ENCODE measurements at places on chromosomes 5 and 9.

DNA sequence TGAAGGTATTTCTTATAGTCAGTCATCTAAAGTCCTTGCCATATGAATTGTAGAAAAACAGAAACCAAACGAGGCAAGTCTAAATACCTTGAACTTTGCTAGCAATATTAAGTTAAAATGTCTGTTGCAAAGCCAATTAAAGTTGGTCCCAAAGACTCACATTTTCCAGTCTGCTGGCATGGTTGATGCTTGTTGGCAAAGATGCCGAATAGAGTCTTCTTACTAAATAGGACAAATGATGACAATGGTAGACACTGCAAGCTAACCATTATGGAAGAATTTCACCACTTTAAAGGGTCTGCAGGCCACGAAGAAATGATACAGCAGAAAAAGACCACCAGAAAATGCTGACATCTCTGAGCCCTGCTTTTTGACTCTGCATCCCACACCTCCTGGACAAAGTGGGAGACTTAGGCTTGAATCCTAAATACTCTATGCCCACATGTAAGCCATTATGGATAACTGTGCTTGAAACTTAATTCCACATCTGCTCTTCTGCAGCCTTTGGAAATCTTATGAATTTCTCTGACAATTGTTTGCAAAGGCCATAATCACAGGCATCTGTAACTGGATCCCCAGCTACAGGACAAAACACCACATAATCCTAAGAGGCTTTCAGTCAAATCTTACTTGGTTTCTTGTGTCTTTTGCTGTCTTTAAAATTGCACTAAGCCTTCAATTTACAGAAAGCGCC is 61.3 kb downstream of the LHFPL2 start:
- no peaks in the 10 kb centered on the region for H3K27me3 ChIP-seq
- peaks cover 52% of the 10 kb centered on the region for H3K36me3 ChIP-seq
- H3K4me3 ChIP-seq = no peak overlapping the region
- DNase-seq = no peak
- peaks cover 3% of the 10 kb centered on the region for H3K4me1 ChIP-seq

DNA sequence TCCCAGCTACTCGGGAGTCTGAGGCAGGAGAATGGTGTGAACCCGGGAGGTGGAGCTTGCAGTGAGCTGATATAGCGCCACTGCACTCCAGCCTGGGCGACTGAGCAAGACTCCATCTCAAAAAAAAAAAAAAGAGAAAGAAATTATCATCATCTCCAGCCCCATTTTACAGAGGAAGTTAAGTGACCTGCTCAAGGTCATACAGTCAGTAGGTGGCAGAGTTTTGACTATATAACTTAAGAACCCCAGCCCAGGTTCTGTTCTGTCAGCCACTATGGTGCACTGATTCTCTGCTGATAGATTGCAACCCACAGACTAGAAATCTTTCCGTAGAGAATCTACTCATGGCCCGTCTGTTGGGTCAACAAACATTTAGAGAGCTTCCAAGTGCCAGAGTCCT is 25.7 kb upstream of the DENND1A start:
- no peaks in the 10 kb centered on the region for H3K36me3 ChIP-seq
- H3K27me3 ChIP-seq = no peaks in the 10 kb centered on the region
- no peak overlapping the region for H3K27ac ChIP-seq
- no peak for DNase-seq
- no peaks in the 10 kb centered on the region for H3K4me1 ChIP-seq

GRCh38 chr5:95365302-95366095 is 25.7 kb upstream of the FAM81B start:
- H3K36me3 ChIP-seq = peaks cover 15% of the 10 kb centered on the region
- H3K4me3 ChIP-seq = no peak overlapping the region
- H3K27ac ChIP-seq = no peak overlapping the region
- no peaks in the 10 kb centered on the region for H3K4me1 ChIP-seq

DNA sequence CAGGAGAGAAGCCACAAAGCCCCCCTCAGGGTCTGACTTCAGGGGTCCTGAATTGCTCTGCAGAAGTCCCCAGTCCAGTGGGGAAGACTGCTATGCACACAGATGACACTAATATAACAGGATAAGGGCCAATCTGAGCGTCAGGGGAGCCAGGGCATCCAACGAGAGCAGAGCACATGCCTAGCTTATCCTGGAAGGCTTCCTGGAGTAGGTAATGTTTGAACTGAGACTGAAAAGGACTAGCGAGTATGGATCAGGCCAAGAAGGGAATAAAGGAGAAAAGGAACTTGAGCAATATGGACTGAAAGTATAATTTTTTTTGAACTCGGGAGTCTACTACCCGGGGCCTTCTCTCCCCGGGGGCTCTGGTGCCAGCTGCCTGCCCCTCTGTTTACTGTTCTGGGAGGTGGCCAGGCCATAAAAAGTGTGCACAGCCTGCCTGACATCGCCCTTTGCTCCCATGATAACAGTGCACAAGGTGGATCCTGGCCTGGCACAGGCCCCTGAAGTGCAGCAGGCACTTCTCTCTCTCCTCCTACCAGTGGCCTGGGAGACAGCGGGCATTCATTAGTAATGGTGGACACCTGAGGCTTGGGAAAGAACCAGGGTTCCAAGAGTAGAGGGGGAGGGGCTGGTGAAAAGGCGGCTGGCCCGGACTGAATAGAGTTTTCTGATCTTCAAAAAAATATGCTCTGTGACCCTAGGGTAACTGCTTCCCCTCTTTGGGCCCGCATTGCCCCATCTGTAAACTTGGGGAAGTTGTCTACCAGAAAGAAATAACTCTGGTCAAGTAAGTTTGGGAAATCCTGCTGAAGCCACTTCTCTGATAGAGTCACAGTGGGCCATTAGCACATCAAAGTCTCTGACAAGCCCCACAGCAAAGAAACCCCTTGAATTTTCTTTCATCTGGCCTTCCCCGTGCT is 4.6 kb upstream of the SLC6A7 start:
- H3K27me3 ChIP-seq = peaks cover 29% of the 10 kb centered on the region
- peaks cover 5% of the 10 kb centered on the region for H3K4me1 ChIP-seq
- no peak overlapping the region for H3K4me3 ChIP-seq
- no peak overlapping the region for H3K27ac ChIP-seq
- no peak for DNase-seq

DNA sequence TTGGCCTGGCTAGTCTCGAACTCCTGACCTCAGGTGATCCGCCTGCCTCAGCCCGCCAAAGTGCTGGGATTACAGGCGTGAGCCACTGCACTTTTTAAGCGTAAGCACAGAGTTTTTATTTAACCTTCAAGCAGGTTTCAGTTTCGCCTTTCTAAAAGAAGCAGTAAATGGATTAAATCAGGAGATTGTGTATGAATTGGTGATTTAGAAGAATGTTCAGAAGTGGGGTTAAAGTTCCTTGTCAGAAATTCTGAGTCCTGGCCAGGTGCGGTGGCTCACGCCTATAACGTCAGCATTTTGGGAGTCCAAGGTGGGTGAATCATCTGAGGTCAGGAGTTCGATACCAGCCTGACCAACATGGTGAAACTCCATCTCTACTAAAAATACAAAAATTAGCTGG is 12.2 kb downstream of the HSPA4 start:
- H3K27ac ChIP-seq = no peak overlapping the region
- no peaks in the 10 kb centered on the region for H3K27me3 ChIP-seq
- no peak overlapping the region for H3K4me3 ChIP-seq
- H3K36me3 ChIP-seq = peaks cover 47% of the 10 kb centered on the region
- DNase-seq = no peak

DNA sequence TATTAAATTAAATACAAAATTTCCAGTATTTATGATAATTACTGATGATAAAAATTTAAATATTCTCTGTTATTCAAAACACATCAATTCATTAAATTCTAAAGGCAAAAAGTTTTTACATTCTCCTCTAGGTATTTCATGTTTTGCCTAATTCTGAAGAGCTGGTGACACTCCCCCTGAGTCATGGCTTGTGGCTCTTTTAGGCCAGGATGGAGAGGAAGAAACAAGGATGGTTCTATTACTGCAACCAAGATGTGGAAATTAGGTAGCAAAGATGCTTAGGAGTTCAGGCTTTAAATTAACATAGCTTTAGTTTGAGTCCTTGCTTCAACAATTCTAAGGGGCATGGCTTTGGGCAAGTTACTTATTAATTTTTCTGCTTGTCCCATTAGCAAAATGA is 1295.8 kb downstream of the EFNA5 start:
- no peak overlapping the region for H3K4me3 ChIP-seq
- no peak for DNase-seq
- H3K27me3 ChIP-seq = no peaks in the 10 kb centered on the region
- peaks cover 3% of the 10 kb centered on the region for H3K36me3 ChIP-seq
- no peaks in the 10 kb centered on the region for H3K4me1 ChIP-seq

- H3K27me3 ChIP-seq = no peaks in the 10 kb centered on the region
- H3K4me3 ChIP-seq = no peak overlapping the region
- H3K4me1 ChIP-seq = no peaks in the 10 kb centered on the region
- DNase-seq = no peak
- H3K27ac ChIP-seq = no peak overlapping the region
- no peaks in the 10 kb centered on the region for H3K36me3 ChIP-seq
Observed at GRCh38 chr9:82209797-82210470, 221.4 kb downstream of the SPATA31D1 start.

DNA sequence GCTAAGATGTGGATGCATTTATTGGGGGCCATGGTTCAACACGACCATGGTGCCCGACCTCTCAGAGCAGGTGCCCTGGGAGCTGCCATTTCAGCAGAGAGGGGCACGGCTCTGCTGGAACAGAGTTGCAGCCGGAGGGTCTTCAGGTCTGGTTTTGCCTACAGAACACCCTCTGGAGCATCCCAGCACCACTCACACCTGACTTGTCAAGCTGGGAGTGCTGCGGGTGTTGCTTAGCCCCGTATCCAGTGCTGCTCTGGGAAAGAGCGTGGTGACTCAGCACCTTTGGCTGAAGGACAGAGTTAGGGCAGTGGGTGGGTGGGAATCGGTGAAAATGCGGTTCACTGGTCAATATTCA is 36.5 kb upstream of the IRX4 start:
- H3K4me3 ChIP-seq = no peak overlapping the region
- H3K36me3 ChIP-seq = no peaks in the 10 kb centered on the region
- H3K27ac ChIP-seq = no peak overlapping the region
- no peaks in the 10 kb centered on the region for H3K4me1 ChIP-seq

DNA sequence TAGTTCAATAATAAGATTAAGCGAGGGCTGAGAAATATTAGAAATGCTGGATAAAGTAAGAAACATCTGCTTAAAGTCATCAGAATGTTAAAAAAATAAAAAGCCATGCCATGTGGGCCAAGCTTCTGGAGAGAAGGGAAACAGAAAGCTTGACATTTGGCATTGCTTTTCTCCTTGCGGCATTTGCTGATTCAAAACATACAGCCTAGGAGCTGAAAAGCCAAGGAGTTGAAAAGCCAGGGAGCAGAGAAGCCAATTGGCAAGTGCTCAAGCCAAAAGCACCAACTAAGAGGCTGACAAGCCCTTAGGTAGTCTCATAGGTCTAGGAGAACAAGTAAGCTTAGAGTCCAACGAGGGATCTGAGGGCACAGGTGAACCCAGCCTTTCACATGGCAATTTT is 754.3 kb downstream of the TLE4 start:
- H3K4me3 ChIP-seq = no peak overlapping the region
- no peak for DNase-seq
- H3K36me3 ChIP-seq = no peaks in the 10 kb centered on the region
- no peak overlapping the region for H3K27ac ChIP-seq
- H3K4me1 ChIP-seq = no peaks in the 10 kb centered on the region

- H3K36me3 ChIP-seq = peaks cover 43% of the 10 kb centered on the region
- peak; percentile 93 for DNase-seq
- peak overlapping the region; percentile 67 for H3K27ac ChIP-seq
- H3K4me1 ChIP-seq = no peaks in the 10 kb centered on the region
- peak overlapping the region; percentile 35 for H3K4me3 ChIP-seq
Observed at GRCh38 chr5:82274343-82275211, 3.6 kb downstream of the RPS23 start.

DNA sequence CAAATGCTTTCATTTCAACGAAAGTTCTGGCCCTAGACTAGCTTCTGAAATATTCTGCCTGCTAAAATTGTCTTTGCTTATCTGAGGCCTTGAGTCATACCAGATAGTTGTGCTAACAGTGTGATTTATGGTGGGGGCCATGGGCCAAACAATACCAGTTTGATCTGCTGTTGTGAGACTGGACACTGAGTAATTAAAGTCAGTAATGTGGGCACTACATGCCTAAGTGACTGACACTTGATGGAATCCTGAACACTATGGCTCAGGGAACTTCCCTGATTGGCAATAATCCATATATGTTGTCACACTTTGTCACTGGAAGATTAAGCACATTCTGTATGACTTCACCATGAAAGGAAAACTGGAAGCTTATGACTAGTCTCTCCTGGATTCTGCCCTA is 127.6 kb upstream of the CYLC2 start:
- no peak for DNase-seq
- H3K36me3 ChIP-seq = no peaks in the 10 kb centered on the region
- H3K27me3 ChIP-seq = no peaks in the 10 kb centered on the region
- no peak overlapping the region for H3K27ac ChIP-seq

DNA sequence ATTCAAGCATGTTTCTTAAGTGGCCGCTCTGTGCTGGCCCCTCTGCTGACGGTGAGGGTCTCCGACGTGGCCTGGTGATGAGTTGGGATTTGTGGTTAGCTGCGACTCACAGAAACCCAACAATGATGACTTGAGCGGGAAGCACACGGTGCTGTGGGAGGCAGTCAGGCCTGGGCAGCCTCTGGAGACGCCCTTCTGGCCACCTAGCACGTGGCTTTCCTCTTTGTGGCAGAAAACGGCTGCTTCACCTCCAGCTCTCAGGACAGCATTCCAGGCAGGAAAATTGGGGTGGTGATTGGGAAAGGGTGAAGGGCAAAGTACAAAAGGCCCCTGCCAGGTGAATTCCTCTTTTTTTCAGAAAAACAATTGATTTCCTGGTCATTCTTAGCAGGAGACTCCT is 17.5 kb upstream of the IER5L start:
- H3K27me3 ChIP-seq = no peaks in the 10 kb centered on the region
- no peak for DNase-seq
- no peak overlapping the region for H3K27ac ChIP-seq
- H3K36me3 ChIP-seq = no peaks in the 10 kb centered on the region

- no peaks in the 10 kb centered on the region for H3K4me1 ChIP-seq
- no peaks in the 10 kb centered on the region for H3K27me3 ChIP-seq
- no peak for DNase-seq
- no peak overlapping the region for H3K27ac ChIP-seq
Observed at GRCh38 chr5:74296685-74297408, 343.7 kb downstream of the ENC1 start.

DNA sequence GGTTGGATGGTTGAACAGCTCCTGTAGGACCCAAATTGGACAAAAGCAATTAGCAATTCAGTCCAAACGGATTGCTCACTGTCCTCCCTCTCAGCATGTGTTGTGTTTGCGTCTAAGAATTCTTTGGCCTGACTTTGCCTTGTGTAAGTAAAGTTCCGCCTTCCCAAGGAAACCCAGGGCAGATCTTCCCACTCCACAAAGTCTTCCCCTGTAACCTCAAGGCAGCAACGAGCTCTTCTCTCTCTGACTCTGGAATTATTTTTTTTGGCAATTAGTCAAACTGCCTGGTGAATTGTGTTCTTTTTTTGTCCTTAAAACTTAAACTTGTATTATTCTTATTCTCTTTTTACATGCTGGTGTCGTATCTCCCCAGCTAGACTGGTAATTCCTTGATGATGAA is 20.7 kb upstream of the BASP1 start:
- DNase-seq = no peak
- no peak overlapping the region for H3K4me3 ChIP-seq
- H3K36me3 ChIP-seq = peaks cover 16% of the 10 kb centered on the region
- H3K4me1 ChIP-seq = no peaks in the 10 kb centered on the region
- H3K27ac ChIP-seq = no peak overlapping the region

GRCh38 chr5:78367318-78367991 is 7.0 kb downstream of the SCAMP1 start:
- H3K36me3 ChIP-seq = peaks cover 2% of the 10 kb centered on the region
- H3K27ac ChIP-seq = no peak overlapping the region
- H3K4me1 ChIP-seq = no peaks in the 10 kb centered on the region
- H3K4me3 ChIP-seq = no peak overlapping the region
- no peaks in the 10 kb centered on the region for H3K27me3 ChIP-seq

GRCh38 chr5:88395264-88395663 is 126.6 kb upstream of the TMEM161B start:
- no peak overlapping the region for H3K4me3 ChIP-seq
- H3K27ac ChIP-seq = no peak overlapping the region
- peaks cover 13% of the 10 kb centered on the region for H3K4me1 ChIP-seq
- H3K36me3 ChIP-seq = no peaks in the 10 kb centered on the region

All from H9 (cell line).